ENCODE measurements at places on chromosomes 11 and 22.

DNA sequence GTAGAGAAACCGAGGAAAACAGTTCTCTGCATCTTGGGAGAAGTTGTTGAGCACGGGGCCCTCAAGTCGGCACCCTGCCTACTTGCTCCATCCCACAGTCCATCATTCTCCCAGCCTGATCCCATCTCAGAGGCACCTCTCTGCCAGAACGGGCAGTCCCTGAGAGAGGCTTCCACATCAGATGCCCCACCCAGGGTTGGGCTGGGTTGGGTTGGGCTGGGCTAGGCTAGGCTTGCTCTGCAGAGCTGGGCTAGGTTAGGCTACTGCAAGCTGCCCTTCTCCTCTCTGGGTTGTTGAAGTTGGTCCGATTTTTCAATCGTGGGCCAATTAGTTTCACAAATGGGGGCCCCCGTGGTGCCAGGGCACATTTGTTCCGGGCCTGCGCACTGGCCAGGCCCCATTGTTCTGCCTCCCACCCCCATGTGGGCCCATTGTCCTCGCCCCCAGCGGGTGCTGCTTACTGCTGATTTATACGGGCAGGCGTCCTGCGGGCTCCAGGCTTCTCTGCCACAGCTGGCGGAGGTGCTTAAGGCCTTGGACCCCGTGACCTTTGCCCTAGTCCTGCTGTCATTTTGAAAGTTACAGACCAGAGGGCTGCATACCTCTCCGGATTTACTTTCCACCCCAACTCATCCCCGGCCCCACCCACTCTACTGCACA lies 63.7 kb upstream of the NNMT start:
- DNase-seq, result no peak

DNA sequence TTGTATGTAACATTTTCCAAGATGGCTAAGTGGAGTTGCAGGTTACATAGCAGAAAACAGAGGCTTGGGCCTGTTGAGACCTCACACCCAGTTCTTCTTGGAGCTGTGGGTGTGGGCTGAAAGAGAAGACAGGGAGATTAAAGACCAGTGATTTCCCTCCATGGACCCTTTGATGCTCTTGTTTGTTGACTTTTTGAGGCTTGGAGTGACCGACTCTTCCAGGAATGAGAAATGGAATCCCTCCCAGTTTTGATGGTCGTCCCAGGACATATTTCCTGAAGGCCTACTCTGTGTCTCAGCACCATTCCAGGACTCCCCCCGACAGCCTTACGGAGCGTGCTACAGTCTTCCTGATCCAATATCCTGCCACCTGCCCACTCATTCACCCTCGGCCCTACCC lies 96.9 kb downstream of the PTPRJ start:
- DNase-seq, result no peak

DNA sequence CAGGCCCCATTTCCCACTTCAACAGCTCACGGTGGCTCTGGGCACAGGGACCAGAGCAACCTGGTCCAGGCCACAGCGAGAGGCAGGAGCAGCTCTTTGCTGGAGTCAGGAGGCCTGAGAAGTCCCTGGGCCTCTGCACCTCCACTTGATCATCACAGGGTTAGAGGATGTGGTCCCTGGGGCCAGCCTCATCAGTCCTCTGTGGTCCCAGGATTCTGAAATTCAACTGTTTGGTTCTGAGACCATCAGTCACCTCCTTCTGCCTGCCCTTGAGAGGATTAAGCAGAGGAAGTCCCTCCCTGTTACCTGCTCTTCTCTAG lies 24.9 kb upstream of the CBX7 start:
- no peak for DNase-seq

GRCh38 chr11:130874396-130874795 lies 41.9 kb downstream of the SNX19 start:
- no peak for DNase-seq

DNA sequence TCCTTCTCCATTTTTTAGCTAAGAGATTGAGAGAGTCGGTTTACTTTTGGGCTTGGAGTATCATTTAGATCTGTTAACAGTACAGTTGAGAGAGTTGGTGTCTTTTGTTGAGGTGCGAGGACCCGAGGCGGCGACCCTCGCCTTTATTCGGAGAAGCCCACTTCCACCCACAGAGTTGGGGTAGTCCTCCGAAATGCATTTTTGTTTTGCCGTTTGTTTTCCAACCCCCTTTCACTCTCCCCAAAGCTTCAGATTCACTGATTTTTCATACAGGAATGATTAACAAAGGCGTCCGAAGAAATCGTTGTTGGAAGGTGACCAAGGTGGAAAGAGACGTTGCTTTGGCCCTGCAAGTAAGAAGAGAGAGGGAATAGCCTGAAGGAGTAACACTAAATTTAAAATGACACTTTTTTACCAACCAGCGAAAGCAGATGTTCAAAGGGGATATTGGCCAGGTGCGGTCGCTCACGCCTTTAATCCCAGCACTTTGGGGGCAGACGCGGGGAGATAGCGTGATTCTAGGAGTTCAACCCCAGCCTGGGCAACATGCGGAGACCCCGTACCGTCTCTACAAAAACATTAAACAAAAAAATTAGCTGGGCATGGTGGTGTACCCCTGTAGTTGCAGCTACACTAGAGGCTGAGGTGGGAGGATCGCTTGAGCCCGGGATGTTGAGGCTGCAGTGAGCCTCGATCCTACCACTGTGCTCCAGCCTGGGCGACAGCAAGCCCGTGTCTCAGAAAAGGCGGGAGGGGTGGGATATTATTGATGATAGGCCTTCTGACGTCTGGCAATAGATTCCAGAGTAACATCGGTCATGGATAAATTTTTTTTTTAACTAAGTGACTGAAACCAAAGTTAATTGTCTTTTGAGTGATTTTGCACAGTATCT lies 899 bp upstream of the RAB30 start:
- DNase-seq, result no peak

GRCh38 chr11:15745266-15745665 lies 611.1 kb downstream of the SOX6 start:
- no peak for DNase-seq
